ENCODE measurements at places on chromosomes 7 and 10. TPM values are rescaled to one million over a fixed set of nuclear protein-coding genes. Genes with fewer than 3 reads are reported as not detected.
A peak's percentile ranks its signal among the peaks of the same experiment; 100 is the strongest.

DNA sequence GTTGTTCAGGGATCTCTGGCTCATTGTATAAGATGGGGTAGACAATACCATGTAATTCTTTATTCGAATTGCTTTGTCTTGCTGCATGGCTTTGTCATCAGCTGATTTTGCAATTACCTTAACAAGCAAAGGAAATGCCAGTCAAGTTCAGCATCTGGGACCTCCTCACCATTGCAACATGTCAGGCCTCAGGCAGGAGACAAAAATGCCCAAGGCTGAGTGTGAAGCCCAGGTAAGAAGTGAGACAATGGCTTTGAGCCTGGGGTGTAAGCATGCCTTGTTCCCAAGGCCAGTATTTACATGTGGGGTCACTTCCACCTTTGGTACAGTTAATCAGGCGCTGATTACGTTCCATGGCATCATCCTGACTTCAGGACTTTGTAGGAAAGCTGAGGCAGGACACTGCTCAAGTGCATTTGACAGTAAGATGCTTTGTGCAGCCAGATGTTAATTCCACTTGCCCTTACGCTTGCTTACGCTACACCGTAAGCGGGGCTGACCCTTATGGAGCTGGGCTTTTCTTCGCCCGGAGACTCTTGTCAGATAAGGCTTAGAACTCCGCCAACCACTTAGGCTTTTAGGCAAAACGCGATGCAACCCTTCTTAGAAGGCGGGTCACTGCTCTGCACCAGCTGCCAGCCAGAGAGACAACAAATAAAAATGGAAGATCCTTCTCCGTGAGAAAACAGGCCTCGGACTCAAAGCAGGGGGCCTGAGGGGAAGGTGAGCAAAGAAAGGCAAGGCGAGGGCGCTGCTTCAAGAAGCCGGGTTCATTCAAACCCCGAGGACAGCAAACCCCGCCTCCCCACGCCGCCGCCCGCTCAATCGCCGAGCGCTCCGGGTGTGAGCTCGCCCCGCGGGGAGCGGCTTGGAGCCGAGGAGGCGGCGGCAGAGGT, 1.3 kb upstream of the SP4 start:
- peak; percentile 43 for DNase-seq

DNA sequence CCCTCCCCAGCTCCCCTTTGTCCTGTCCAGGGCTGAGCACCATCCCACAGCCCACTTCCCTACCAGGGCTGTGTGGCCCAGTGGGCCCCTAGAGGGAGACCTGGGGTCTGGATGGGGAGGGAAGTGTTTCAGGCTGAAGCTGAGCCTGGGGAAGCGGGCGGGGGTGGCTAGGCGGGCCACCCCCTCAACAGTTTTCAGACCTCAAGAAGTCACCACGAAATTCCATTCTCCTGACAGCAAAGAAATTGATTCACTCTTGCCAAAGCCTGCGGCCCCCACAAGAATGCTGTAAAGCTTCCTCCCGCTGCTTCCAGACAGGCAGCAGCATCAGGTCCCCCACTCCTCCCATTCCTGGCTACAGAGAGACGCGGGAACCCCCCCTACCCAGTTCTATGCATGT, 2.5 kb upstream of the LFNG start:
- no peak for DNase-seq

DNA sequence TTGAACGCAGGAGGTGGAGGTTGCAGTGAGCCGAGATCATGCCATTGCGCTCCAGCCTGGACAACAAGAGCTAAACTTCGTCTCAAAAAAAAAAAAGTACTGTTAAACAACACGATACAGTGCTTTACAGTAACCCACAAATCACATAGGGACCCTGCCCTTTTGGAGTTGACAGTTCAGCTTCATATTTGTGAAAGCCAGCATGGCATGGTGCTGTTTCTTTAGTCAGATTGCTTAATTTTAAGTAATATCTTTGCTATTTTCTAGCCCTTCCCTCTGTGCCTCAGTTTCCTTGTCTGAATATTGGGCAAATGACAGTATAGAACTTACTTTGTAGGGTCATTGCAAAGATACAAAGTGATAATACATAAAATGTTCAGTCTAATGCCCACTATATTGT, 4.9 kb downstream of the CDC123 start:
- DNase-seq, result no peak

Gene LRRC17
- total RNA-seq, result not detected

Gene CPSF4
- total RNA-seq, result 75.4 TPM
